ENCODE measurements at places on chromosomes 3 and 15.

- DNase-seq = no peak
Observed at GRCh38 chr3:138768125-138768524, 66.6 kb downstream of the PIK3CB start.

- DNase-seq = no peak
Observed at GRCh38 chr3:24736701-24737100, 242.1 kb upstream of the THRB start.

GRCh38 chr15:53811530-53811929, 52.1 kb upstream of the WDR72 start:
- no peak for DNase-seq

DNA sequence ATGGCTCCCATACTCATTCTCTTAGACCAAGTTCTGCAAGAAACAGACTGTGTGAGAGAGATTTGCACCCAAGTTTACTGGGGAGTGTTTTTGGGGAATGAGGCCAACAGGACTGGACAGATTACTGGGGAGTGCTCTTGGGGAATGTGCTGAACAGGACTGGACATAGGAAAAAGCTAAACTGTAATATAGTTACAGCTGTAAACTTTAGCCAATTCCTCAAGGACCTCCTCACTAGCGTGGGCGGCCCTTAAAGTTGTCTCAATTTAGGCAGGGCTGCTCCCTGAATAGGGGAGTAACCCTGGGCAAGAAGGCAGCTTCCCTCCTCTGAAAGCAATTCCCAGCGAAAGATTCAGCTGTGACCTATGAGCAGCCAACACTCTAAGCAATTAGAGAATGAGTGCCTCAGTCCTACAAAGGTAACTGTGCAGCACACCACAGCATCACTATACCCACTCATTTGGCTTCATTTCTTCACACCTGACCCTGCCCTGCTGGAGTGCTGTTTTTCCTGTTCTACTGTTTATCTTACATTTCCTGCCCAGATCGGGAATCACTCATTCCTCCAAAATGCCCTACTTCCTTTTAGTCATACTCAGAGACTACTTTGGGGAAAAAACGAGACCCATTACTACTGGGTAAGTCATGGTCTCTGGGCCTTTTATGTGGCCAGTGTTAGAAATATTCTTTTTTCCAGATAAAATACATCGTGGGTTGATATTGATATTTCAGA, 41.3 kb upstream of the TRIM42 start:
- DNase-seq = no peak

DNA sequence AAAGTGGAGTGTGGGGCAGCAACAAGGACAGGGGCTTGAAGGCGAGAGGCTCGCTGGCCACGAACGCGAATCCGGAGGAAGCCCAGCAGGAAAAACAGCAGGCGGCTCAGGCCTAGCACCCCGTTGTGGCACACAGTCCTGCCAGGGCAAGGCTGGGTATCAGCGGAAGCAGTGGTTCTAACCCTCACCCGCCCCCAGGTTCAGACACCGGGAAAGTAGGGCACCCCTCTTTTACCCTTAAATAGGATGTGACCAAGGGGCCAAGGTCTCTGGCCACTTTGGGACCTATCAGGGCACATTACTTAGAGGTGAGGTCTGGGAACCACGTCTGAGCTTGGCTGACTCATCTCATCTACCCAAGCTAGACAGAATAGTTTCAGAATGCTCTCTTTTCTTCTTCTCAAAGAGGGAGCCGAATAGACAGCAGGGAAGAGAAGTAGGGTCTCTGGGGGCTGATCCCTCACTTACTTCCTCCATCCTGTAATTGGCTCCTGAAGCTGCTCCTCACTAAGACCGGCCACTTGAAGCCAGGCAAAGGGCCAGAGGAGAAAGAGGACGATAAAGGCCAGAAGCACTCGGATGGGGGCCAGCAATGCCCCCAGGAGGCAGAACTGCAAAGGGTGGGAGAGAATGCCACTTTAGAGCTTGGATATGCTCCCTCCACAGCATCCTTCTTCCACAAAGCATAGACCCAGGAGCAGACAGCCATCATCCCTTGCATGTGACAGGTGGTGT, 1.7 kb downstream of the LPCAT4 start:
- DNase-seq = no peak

- DNase-seq = no peak
Observed at GRCh38 chr3:42911551-42911950, 5.6 kb downstream of the ZNF662 start.

- DNase-seq = no peak
Observed at GRCh38 chr3:48118322-48118721, 69.9 kb downstream of the CDC25A start.

DNA sequence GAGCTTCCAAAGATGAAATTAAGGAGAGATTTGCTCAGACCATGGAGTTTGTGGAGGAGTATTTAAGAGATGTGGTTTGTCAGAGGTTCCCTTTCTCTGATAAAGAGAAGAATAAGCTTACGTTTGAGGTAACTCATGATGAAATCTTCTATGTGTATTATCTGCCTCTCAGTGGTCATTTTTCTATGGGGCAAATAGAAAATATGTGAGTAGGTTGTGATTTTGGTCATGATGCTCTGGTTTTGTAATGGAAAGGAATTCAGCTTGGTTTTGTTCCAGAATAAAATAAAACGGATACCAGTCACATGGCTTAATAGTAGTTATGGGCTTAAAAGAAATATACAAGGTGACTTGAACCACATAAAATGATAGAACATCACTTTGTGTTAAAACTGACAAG, 181.1 kb downstream of the ITPR1 start:
- no peak for DNase-seq

DNA sequence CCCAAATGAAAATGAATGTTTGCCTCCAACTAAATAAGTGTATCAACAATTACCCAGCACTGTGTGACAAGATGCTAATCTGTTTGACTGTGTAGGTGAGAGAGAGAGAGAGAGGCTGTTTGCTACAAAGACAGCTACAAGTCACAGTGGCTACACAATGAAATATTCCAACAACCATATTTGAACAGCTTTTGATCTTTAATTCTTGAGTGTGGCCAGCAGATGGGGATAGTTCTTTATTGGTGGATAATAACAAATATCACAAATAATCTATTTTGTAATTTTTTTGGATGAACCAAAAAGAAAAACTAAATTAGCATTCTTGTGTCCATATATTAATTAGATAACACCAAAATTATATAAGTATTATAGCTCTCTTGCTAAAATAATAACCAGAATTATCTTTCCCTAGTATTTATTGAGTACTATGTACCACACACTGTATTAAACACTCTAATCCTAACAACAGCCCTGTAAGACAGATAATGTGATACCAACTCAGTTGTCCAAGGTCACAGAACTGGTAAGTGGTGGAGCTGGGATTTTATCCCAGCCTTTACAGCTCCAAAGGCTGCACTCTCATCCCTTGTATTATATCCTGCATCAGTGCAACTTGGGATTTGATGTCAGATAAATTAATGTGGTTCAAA, 61.9 kb upstream of the C3orf80 start:
- no peak for DNase-seq

DNA sequence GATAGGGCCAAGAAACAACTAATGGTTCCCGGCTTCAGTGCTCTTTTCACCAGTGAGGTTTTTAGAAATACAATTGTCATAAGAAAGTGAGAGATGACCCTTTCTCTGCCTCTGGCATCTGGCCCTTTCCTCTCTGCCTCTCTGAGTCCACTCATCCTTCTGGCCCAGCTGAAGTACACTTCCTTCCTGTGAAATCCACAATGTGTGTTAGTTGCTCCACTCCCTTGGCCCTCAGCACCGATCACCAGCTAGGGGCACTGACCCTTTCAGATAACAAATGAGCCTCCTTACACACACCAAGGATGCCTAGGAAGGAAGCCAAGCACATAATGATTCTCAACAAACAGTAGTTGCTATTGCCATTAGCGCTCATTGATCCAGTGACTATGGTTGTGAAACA, 2.9 kb upstream of the CAV3 start:
- no peak for DNase-seq

GRCh38 chr15:66069751-66070150, 183.8 kb downstream of the MEGF11 start:
- no peak for DNase-seq

DNA sequence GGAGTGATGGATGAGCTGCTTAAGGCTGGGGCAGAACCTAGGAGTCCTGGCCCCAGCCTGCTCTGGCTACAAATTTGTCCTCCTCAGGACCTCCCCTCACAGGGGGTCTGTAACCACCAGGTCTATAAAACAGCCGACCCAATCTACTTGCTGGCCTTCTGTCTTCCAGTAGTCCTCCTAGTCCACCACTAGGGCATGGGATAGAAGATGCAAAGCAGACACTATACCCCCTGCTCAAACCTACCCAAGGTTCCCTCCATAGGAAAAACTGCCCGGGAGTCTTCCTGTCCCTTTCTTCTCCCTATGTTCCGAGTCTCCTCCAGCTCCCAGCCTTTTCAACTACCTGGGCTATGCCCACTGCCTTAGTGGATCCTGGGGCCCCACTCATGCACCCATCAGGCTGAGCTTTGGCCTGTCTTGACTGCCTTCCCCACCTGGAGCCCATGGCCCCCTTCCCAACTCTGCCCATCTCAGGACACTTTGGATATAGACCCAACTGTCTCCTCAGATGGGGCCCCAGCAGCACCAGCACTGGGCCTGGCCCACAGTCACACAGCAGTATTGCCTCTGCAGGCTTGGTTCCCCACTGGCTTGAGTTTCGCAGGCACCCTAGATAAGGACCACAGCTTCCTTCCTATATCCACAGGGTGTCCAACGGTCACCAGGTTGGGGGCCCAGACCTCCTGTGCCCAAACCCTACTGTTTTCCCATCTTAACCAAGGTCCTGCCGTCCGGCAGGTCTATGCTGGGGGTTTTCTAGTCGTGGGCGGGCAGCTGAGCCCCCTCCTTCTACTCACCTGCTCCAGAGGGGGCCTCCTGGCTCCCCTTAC, 1.1 kb downstream of the HYAL3 start:
- no peak for DNase-seq

- no peak for DNase-seq
Observed at GRCh38 chr15:72358650-72359171, 17.1 kb downstream of the HEXA start.

- DNase-seq = no peak
Observed at GRCh38 chr3:127448161-127448561, 142.4 kb downstream of the TPRA1 start.

All from stimulated activated CD4-positive, alpha-beta T cell treated with anti-CD3 and anti-CD28 coated beads, Interleukin-12 subunit alpha, Interleukin-12 subunit beta, amount 100 ng/mL, for 4 hours (primary cell).